Astrocyte (in vitro differentiated cells and primary cell): ENCODE measurements at places on chromosomes 4 and X.
A peak's percentile ranks its signal among the peaks of the same experiment; 100 is the strongest.

DNA sequence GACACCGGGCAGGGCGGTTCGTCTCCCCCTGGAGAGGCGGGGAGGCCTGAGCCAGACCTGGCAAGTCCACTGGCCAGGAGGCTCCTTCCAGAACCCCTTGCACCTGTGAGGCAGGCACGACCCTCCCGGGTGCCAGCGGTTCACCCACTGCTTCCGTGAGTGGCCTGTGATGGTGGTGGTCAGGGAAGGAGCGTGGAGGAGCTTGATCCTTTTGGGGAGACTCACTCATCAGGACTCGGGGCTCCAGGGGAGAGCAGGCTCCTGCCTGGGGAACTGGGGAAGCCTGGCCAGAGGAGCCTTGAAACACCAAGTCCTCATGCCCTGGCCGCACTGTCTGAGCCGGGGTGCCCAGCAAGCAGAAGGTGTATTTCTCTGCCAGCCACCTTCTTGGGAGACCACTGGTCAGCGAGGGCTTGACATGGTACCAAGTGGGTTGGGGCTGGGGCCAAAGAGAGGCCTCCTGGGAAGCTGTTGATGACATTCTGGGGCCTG, 860 bp downstream of the FAM50A start:
- peaks cover 17% of the 10 kb centered on the region for H3K4me1 ChIP-seq
- H3K4me3 ChIP-seq = peak overlapping the region; percentile 64
- no peak for DNase-seq
- no peaks in the 10 kb centered on the region for H3K27me3 ChIP-seq
- H3K27ac ChIP-seq = peak overlapping the region; percentile 53

DNA sequence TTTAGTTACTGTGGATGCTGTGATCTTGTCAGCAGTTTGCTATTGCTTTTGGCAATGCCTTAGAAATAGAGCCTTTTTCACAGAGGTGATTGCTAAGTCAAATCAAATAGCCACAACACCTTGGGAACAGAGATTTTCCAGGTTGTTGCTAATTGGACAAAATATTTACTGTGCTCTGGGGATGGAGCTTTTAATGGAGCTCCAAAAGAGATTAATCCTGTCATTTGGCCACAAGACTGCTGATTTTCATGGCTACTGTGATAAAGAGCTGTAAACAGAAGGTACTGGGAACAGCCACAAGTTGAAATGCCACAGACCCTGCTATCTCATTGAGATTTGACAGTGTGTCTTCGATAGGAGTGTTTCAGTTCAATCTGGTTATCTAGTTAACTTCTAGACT, 1715.2 kb upstream of the ADGRL3 start:
- no peaks in the 10 kb centered on the region for H3K27me3 ChIP-seq
- no peak overlapping the region for H3K27ac ChIP-seq
- DNase-seq = no peak
- H3K4me1 ChIP-seq = no peaks in the 10 kb centered on the region
- no peak overlapping the region for H3K4me3 ChIP-seq

- H3K27me3 ChIP-seq = no peaks in the 10 kb centered on the region
- H3K4me3 ChIP-seq = no peak overlapping the region
- H3K27ac ChIP-seq = no peak overlapping the region
- DNase-seq = no peak
- no peaks in the 10 kb centered on the region for H3K36me3 ChIP-seq
Observed at GRCh38 chr4:184156163-184156920, 61.3 kb downstream of the ENPP6 start.

DNA sequence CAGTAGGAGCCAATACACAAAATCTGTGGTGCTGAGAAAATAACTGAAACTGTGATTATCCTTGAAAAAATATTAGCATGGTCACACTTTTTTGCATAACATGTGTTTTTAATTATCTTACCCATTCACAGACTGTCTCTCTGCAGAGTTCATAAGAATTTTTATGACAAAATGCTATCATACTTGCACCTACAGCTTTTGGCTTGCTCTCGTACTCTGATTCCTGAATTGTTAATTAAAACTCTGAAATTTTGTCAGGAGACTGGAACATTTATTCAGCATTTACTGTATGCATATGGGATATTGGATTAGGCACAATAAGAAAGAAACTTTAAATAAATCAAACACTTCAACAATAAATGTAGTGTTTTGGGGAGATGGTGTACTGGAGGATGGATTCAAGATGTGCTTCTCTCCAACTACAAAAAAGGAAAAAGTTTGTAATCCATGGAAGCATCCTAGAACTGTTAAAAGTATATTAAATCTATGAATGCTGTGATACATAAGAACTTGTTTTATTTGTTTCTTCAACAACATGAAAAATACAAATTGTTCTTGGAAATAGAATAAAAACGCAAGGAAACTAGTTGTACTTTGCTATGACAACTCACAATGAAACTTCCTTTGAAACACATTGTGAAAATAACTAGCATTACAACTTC, 260.5 kb downstream of the SPATA18 start:
- no peak overlapping the region for H3K4me3 ChIP-seq
- H3K36me3 ChIP-seq = no peaks in the 10 kb centered on the region
- H3K27ac ChIP-seq = no peak overlapping the region
- no peaks in the 10 kb centered on the region for H3K4me1 ChIP-seq

GRCh38 chr4:106038012-106038411, 142.7 kb downstream of the NPNT start:
- no peak overlapping the region for H3K4me3 ChIP-seq
- no peak for DNase-seq
- H3K4me1 ChIP-seq = peaks cover 8% of the 10 kb centered on the region
- no peak overlapping the region for H3K27ac ChIP-seq
- H3K36me3 ChIP-seq = no peaks in the 10 kb centered on the region
- no peaks in the 10 kb centered on the region for H3K27me3 ChIP-seq

DNA sequence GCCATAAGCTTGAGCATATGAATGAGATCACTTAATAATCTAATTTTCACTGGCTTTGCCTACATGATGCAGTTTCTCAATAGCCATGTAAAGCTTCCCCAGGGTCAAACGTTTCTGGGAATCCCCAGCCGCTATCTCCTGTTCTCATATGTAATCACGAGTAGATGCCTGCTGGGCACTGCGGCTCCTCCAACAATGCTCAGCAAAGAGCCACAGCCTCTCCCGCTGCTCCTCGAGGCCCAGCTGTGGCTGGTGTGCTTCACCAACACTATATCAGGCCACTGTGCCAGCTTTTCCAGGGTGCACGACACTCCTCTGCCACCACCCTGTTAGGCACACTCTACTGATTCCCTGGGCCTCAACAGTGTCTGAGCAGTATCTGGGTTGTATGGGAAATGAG, 78.3 kb upstream of the RASGEF1B start:
- no peaks in the 10 kb centered on the region for H3K4me1 ChIP-seq
- H3K27ac ChIP-seq = no peak overlapping the region
- no peak overlapping the region for H3K4me3 ChIP-seq

DNA sequence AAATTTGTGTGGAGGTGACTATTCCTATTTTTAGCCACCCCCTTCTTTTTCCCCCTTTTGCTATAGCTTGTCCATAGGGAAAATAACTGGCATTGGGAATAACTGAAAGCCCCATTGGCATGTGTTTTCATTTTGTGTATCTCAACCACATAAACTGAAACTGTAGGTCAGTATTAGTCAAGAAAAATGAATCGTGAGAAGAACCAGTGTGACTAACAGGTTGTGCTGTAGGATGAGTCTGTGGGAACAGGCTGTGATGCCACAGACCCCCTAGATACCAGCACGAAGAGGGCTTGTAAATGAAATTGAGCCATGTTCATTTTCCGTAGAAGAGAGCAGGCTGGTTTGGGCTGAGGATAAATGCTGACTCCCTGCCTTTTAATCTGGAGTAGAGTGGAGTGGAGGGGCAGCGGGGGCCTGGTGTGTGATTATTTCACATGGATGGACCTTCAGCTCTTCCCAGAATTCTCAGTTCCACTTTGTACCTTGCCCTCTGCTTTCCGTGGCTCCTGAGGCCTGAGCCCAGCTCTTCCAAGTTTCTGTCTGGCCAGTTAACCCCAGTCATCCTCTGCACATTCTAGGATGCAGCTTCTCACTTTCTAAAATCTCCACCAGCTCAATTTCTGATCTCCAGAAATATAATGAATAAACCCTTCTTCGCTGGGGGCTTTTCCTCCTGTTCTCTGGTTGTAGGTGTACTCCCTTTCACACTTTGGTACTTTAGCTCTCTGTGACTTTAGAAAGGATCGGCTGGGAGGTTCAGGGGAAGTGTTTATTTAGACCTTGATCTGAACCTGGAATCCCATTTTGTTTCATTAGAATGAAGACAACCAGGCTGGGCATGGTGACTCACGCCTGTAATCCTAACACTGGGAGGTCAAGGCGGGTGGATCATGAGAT, 37.3 kb downstream of the DCUN1D4 start:
- H3K4me1 ChIP-seq = no peaks in the 10 kb centered on the region
- no peaks in the 10 kb centered on the region for H3K27me3 ChIP-seq
- peaks cover 27% of the 10 kb centered on the region for H3K36me3 ChIP-seq
- H3K27ac ChIP-seq = no peak overlapping the region
- no peak for DNase-seq

DNA sequence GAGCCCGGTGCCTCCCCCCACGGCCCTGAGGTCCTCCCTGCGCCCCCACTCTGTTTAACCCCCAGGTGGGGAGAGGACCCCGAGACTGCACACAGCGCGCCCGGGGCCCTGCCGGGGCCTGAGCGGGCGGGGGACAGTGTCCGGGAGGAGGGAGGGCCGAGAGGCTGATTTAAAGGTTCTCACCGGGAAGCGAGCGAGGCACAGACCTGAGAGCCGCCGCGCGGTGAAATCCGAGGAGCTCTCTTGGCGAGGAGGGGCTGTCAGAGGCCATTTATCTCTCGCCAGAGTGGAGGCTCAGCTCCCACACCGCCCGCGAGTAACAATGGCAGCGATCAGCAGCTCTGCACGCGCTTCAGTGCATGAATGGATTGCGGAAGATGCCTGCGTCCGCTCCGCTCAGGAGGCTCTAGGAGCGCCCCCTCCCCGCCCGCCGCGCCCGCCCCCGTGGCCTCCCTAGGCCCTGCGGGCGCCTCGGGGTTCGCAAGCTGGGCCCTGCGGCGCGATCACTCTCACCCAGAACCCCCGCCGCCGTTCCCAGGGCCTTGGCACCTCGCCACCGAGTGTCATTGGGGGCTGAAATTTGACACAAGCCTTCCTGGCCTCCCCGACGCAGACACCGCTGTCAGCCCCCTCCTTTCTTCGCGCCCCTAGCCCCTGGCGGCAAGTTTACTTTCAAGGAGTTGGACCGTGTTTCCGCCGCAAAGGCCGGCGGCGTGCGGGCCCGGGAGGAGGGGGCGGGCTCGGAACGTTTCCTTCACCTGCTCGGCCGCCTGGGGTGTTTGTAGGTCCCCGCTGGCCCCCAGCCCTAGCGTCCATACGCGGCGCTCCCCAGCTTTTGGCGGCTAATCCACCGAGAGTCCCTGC, 48.7 kb upstream of the BCOR start:
- peak; percentile 56 for DNase-seq
- H3K36me3 ChIP-seq = no peaks in the 10 kb centered on the region
- peak overlapping the region; percentile 57 for H3K4me3 ChIP-seq
- H3K27ac ChIP-seq = no peak overlapping the region

- H3K27me3 ChIP-seq = no peaks in the 10 kb centered on the region
- H3K4me3 ChIP-seq = peak within 1 kb of the TSS; percentile 70
- no peaks in the 10 kb centered on the region for H3K4me1 ChIP-seq
- peak within 1 kb of the TSS; percentile 63 for H3K27ac ChIP-seq
- DNase-seq = no peak
Observed at GRCh38 chrX:30653415-30654131, at the start of gene GK. TSS of gene GK (plus strand) at chrX:30653423. CDS start at chrX:30653538, 115 bp downstream.

DNA sequence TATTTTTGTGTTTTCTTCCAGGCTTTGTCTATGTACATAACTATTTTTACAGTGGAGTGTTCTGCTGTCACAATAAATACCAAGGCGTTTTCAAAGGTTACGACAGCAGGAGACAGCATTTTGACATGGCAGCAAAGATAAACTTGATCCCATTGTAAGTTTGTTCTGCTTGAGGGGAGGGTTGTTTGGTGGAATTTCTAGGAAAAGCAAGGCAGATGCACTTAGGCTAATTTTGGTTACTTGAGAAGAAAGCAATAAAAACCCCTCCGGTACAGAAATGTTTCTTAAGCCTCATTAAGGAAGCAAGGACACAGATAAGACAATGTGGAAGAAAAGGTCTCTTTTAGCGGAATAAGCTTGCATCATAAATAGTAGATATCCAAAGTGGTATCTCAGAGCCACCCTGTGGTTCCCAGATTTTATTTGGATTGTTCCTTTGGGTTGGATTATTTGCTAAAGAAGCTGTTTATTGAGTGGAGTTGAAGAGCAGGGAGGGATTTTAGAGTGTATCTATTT, 54.3 kb downstream of the CLCN5 start:
- no peaks in the 10 kb centered on the region for H3K4me1 ChIP-seq
- H3K4me3 ChIP-seq = no peak overlapping the region
- no peak for DNase-seq
- no peaks in the 10 kb centered on the region for H3K27me3 ChIP-seq

- H3K27ac ChIP-seq = no peak overlapping the region
- peak; percentile 36 for DNase-seq
- H3K27me3 ChIP-seq = no peaks in the 10 kb centered on the region
- H3K36me3 ChIP-seq = no peaks in the 10 kb centered on the region
- no peak overlapping the region for H3K4me3 ChIP-seq
- H3K4me1 ChIP-seq = no peaks in the 10 kb centered on the region
Observed at GRCh38 chr4:138927072-138927471, 88.5 kb upstream of the NOCT start.

- no peak overlapping the region for H3K27ac ChIP-seq
- H3K36me3 ChIP-seq = no peaks in the 10 kb centered on the region
Observed at GRCh38 chr4:55993994-55994663, 45.4 kb downstream of the CEP135 start.

GRCh38 chr4:41466249-41466648, 71.7 kb upstream of the LIMCH1 start:
- no peak for DNase-seq
- H3K36me3 ChIP-seq = no peaks in the 10 kb centered on the region
- H3K4me3 ChIP-seq = no peak overlapping the region
- no peaks in the 10 kb centered on the region for H3K4me1 ChIP-seq
- no peak overlapping the region for H3K27ac ChIP-seq

- no peaks in the 10 kb centered on the region for H3K27me3 ChIP-seq
- no peak overlapping the region for H3K27ac ChIP-seq
- H3K4me3 ChIP-seq = no peak overlapping the region
Observed at GRCh38 chr4:149465955-149466354, 349.7 kb downstream of the IQCM start.

DNA sequence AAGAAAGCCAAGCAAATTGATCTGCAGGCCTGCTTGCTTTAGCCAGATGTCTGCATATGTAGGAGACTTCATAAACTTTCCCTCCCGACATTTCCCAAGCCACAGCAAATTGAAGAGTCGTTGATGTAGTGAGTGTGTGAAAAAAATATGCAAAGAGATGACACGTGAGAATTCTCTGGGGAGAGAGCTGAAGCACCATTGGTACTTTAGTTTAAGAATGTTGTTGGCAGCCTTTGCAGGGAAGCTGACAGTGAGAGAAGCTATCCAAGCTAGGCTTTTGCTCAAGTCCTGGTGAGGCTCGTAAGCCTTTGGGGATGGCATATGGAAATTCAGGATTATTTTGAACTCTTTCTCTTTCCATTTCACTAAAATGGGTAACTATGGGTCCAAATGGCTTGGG, 87.5 kb downstream of the GLRA2 start:
- peak; percentile 7 for DNase-seq
- no peaks in the 10 kb centered on the region for H3K4me1 ChIP-seq
- H3K4me3 ChIP-seq = no peak overlapping the region
- H3K36me3 ChIP-seq = no peaks in the 10 kb centered on the region
- no peak overlapping the region for H3K27ac ChIP-seq

- no peak overlapping the region for H3K27ac ChIP-seq
- H3K4me1 ChIP-seq = no peaks in the 10 kb centered on the region
- peak; percentile 28 for DNase-seq
- H3K27me3 ChIP-seq = no peaks in the 10 kb centered on the region
Observed at GRCh38 chr4:163448540-163449203, 24.9 kb downstream of the TKTL2 start.

- peak; percentile 22 for DNase-seq
- H3K36me3 ChIP-seq = no peaks in the 10 kb centered on the region
- H3K27me3 ChIP-seq = no peaks in the 10 kb centered on the region
- H3K27ac ChIP-seq = no peak overlapping the region
- no peak overlapping the region for H3K4me3 ChIP-seq
Observed at GRCh38 chr4:187010052-187010451, 286.4 kb upstream of the FAT1 start.
